ENCODE measurements at places on chromosomes 1 and 21.

GRCh38 chr21:42624095-42624790 lies 29.2 kb upstream of the PDE9A start:
- DNase-seq: no peak

DNA sequence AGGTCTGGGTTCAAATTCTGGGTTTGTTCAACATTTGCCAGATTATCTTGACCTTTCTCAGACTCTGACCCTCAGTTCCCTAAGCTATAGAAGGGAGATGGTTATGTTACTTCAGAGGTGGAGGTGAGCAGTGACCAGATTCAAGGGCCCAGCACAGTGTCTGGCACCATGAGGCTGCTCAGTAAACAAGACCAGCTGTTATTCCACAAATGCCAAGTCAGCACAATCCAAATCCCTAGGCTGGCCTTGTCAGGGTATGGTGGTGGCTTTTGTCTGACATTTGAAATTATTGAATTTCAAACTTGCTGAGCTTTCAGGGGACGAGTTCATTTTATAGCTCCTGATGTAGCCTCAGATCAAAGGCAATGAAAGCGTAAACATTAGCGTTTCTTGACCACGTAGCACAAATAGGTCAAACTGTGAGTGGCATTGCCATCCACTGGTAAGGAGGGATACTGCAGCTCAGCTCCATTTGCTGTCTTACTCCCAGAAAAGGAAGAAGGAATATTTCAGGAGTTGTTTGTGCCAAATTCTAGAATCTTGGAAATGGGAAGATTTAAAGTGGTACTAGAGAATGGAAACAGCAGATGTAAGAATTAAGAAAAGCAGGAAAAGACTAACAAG lies 94.3 kb upstream of the EDN2 start:
- peak; percentile 19 for DNase-seq

DNA sequence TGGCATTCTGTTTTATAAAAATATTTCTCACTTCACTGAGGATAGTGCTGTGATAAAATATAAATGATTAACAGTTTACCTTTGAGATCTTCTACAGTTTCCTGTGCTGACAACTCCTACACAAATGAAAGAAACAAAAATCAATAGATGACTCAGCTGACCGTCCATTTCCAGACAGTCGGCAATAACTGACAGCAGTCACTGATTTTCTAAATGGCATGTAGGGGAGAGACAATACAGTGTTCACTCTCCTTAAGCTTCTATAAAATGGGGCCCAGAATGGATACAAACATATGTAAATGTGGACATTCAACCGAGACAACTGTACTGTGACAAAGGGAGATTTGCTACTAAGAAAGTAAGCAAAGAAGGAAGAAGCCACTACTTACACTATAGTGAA lies 34.3 kb downstream of the PCNX2 start:
- DNase-seq: no peak

- no peak for DNase-seq
These were observed 463.8 kb downstream of the USP25 start for GRCh38 chr21:16193496-16194094.

GRCh38 chr1:226046240-226046639 lies 16.3 kb upstream of the H3-3A start:
- no peak for DNase-seq

- no peak for DNase-seq
These were observed 30.0 kb downstream of the ADAMTS1 start for GRCh38 chr21:26815197-26815596.

DNA sequence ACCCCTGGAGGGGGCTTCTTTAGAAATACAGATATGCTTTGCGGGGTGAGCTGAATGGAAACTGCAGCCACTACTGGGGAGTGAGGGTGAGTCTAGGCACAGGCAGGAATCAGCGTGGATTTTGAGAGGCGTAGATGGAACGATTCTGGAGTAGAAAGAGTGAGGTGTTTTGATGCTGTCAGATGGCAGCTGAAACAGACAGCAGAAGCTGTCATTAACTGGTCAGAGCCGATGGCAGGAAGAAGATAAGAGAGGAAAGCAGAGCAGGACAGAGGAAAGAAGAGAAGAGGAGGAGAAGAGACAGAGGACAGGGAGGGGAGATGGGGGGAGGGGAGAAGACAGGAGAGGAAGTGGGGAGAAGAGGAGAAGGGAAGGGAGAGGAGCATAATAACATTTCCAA lies 138.5 kb downstream of the LRIG2 start:
- DNase-seq: no peak

DNA sequence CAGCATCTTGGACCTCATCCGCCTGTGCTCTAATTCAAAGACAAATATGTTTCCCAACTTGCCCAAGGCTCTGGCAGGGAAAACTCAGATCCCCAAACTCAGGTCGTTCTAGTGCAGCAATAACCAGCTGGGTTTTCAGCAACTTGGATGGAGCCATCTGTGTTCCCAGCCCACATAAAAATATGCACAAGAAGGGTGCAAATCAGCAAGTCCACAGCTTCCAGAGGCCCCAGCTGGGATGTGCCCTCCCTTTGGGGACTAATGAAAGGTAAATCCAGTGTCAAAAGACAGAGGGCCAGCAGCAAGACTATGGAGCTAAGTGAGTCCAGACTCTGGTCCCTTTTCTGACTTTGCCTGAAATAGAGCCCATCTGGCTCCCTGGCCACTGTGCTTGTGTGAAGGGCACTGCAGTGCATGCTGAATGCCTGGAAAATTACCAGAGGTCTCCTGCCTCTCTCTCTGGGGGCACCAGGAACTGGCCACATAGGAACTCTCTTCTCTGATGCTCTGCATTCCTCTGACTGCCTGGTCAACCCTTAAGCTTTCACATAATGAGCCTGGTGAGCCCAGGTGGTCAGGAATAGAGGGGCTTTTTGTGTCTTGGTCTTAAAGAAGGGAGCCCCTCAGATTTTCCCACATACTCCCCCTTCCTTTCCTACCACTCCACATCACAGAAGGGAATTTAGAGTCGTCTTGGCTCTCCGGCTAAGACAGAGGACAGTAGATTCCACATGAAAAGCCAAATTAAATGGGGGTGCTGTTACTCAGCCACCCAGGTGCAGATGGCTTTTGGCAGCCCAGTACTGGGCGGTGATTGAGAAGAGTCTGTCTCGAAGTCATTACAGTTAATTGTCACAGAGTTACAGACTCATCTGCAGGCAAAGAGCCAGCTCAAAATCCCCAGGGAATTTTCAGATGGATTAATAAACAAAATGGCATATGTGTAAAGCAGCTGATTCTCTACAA lies 88.1 kb upstream of the C1orf21 start:
- no peak for DNase-seq
